ENCODE measurements at places on chromosomes 11 and 22. TPM values are rescaled to one million over a fixed set of nuclear protein-coding genes. Genes with fewer than 3 reads are reported as not detected.

OR5B17 gene
- not detected for total RNA-seq

DNA sequence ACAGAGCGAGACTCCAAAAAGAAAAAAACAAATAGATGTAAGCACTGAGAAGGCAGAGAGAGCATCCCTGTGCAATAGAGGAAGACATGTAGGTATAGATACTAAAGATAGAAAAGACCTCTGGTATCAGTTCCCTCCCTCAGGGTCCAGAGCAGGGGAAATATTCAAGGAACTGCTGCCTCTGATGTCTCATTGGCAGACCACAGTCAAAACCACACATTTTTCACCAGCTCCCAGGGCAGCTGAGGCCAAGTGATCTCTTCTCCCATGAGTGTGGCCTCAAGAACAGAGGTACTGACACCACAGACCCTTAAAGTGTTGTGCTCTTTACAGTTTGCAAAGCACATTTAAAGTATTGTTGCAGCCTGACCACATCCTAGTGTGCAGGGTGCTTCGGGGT, 288.5 kb downstream of the NTM start:
- no peak for DNase-seq

DNA sequence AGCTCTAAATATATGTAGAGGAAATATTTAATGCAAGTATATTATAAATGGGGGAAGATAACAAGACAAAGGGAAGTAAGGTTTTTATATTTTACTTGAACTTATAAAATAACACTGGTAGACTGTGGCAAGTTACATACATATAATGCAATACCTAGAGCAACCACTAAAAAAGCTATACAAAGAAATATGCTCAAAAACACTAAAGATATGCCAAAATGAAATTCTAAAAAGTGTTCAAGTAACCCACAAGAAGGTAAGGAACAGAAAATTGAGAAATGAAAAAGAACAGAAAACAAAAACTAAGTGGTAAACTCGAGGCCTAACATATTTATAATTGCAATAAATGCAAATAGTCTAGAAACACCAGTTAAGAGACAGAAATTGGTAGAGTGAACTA, 32.5 kb downstream of the BTG4 start:
- DNase-seq: no peak

DNA sequence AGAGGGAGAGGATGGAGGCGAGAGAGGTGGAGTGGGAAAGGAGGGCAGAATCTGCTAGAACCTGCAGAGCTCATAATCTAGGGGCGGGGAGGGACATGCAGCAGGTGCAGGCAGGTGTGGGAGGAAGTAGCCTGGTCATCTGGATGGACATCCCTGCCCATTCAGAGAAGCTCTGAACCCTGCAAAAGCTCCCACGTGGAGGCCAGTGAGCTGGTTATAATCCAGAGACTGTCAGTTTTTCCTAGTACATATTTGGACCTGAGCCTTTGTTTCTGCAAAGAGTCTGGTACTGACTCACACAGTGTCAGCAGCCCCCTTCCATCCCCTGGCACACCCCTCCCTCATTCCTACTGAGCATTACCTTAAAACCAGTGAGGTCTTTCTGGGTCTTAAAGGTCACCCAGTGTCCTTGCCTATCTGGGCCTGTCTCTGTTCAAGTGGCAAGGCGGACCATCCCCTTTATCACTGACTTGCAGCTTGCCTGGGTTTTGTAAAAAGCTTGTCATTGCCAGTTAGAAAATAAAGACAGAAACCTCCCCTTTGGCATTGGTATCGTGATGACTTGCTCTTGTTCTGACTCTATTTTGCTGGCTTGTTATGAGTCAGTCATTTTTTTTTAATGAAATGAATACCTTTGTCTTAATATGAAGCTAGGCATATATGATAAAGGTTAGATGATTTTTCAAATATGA, 26.1 kb downstream of the PTPRJ start:
- DNase-seq: no peak

GRCh38 chr11:2797741-2798361, 87.7 kb downstream of the CDKN1C start:
- no peak for DNase-seq

E2F8 gene
- total RNA-seq: 11.5 TPM

- no peak for DNase-seq
Observed at GRCh38 chr11:109788948-109789490, 304.2 kb upstream of the ZC3H12C start.

DNA sequence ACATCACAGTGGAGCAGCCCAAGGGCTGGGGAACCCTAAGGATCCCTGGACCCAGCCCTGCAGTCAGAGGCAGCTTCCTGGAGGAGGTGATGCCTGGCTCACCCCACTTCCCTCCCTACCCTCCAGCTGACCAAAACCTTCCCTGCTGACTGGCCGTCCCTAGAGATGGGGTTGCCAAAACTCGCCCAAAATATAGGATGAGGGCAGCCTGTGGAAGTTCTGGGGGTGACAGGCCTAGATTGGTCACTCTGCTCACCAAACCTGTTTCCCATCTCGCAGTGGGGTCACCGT, 35.0 kb upstream of the PPARA start:
- DNase-seq: no peak

GRCh38 chr11:78635814-78636506, 61.3 kb upstream of the NARS2 start:
- DNase-seq: no peak

- DNase-seq: no peak
Observed at GRCh38 chr11:104333977-104334376, 170.0 kb upstream of the PDGFD start.

DNA sequence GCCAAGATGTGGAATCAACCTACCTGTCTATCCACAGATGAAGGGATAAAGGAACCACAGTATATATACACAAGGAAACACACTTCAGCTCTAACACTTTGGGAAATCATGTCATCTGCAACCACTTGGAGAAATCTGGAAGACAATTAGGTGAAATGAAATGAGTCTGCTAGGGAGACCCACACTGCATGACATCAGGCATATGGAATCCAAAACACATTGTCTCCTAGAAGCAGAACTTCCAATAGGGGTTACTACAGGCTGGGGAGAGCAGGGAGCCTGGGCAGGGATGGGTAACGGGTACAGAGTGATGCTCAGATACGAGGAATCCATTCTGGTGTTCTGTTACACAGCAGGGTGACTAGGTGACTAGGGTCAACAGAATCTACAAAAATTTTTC, 18.3 kb downstream of the RGL4 start:
- no peak for DNase-seq

OR51E1 gene
- total RNA-seq: not detected

DNA sequence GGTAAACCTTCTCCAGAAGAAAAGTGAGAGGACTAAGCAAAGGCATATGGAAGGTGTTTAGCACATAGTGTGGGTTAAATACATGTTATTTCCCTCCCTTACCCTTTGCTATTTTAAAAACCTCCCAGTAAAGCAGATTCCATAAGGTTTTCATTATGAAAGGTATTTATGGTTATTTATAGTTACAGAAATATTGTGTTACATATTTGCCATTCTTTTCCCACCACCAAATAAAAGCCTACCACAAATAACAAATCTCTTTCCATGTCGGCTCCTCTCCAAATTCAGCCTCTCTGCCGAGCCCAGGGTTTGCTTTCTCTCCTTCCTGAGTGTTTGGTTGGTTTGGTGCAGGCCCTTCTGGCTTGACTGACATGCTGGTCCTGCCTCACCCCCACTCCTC, 64.4 kb downstream of the INSC start:
- DNase-seq: no peak

GDPD4 gene
- total RNA-seq: not detected

- DNase-seq: no peak
Observed at GRCh38 chr11:64430645-64431044, 71.7 kb downstream of the RPS6KA4 start.

DNA sequence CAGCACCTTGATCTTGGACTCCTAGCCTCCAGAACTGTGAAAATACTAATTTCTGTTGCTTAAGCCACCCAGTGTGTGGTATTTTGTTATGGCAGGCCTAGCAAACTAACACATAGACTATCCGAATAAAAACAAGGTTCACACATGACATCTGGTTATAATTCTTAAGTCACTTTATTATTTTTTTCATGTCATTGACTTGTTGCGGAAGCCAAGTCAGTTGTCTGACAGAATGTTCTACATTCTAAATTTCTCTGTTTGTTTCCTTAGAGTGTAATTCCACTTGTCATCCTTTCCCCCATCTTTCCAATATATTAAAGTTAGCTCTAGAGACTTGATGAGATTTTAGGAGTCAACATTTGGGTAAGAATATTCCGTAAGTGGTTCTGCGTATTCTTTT, 40.6 kb downstream of the RAB30 start:
- no peak for DNase-seq

RNF141 gene
- 33.0 TPM for total RNA-seq

DNA sequence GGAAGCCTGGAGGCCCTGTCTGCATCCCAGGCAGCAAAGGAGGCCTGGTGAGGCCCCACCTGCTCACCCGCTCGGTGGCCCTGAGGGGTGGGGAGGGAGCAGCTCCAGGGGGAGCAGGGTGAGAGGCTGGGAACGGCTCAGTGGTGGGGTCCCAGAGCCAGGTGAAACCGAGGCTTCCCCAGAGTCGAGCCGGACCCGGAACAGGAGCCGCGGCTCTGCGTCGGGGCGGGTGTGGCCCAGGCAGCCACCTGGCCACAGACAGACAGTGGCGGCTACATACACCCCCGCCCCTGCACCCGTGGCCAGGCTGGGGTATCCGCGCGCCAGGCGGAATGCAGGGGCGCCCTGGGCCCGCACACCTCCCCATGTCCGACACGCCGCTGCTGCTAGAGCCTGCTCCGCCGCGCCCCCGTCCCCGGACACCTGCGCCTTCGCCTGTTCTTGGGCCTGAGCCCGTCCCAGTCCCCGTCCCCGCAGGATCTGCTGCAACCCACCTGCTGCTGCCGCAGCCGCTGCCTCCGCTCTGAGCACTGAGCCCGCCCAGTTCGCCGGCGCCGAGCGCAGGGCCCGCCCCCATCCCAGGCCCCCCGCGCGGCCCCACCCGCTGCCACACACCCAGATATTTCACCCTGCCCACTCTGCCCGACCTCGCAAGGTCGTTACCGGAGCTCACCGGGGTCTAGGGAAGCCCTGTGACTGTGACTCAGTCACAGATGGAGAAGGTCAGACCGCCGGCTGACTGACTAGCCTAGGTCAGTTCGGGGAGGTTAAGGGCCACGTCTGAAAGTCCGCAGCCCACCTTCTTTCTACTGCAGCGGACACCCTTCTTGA, at the start of gene SLC7A4:
Gene SLC7A4, minus strand, starts transcription at position 525 of the 831 bp plus-strand sequence. CDS start 749 bp downstream, outside the sequence.
- DNase-seq: no peak

CNTF gene
- 4.4 TPM for total RNA-seq

DNA sequence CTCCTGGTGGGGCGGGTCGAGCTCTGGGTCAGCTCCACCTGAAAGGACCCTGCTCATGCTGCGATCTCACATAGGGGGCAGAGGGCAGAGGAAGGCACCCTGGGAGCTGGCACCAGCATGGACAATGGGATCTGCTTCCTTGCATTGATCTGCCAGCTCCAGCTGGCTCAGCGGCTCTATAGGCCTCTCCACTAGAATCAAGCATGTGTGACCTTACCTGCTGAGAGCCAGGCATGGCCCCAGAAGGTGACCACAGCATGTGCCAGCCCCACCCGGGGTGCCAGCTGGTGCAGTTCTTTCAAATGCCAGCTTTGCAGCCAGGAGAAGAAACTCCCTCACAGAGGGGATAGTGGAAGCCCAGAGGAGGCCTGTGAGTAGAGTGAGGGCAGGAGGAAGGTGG, 22.0 kb upstream of the KLHL35 start:
- DNase-seq: no peak

- DNase-seq: no peak
Observed at GRCh38 chr11:126024123-126024522, 38.5 kb downstream of the CDON start.

DNA sequence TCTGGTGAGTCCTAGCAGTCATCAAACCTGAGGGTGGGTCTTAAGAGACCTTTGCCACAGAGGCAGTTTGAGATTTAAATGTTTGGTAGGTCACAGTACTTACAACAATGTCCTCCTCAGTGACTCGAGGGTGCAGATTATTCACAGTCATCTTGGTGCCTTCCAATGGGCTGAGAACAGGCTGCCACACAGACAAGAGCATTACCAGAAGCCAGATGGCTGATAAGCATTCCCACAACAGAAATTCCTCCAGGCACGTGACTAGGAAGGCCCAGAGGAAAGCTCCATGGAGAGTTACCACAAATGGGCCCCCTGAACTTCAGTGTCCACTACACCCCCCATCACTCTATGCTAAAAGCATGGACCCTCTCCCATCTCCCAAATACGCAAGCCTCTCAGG, 19.2 kb downstream of the POLDIP3 start:
- DNase-seq: no peak

MUC5AC gene
- not detected for total RNA-seq

DNA sequence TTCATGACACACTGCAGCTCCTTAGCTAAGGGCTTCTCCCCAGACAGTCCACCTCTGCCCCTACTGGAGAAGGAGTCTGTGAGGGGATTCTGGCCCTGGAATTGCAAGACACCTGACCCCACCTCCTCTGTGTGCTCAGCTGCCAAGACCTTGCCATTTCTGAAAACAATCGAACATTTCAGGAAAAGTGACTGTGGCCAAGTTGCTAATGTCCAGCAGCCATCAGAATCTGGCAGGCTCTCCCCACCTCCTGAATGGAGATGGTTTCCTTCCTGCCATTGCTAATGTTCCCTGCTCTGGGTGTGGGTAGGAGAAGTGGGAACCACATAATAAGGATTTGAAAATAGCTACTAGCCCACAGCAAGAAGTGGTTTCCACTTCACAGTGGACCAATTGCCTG, 127.2 kb upstream of the ALX4 start:
- no peak for DNase-seq

NADSYN1 gene
- 42.9 TPM for total RNA-seq

DNA sequence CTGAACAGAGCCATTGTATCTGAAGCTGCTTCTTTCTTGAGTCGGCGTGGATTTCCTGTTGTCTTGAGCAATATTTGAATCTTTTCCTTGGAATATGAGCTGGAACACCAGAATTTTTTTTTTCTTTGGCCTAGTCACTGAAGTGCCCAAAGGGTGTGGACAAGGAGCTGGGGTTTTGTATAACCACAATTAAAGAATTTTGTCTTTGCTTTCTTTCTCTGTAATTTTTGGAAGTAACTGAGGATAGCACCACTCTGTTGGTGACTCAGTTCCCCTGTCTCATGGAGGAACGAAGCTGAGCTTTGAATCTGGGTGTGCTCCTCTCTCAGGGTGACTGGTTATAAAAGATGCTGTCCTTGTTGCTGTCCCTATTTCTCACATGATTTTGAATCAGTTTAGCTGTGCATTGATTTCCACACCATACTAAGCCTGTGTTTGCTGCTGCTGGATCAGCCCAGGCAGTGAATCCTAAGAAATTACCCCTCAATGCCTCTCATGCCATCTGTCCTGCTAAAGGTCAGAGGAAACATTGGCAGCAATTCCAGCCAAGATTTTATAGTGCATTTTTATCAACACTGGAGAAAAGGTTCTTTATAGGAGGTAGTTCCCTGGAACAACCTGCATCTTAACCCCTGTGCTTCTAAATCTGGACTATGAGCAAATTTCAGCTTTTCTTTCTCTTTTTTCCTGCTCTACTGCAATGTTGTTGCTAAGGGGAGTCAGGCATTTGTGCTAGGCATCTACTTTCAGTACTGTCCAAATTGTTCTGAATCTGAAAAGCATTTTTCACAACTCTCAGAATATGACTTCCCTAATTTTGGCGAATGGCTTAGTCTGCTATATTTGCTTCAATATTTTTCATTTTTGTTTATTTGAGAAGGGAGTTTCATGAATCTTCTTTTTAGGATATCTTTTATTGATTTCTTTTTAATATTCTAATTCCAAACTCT, 540.8 kb downstream of the SOX6 start:
- no peak for DNase-seq

ARHGEF17 gene
- 55.7 TPM for total RNA-seq

ACRV1 gene
- total RNA-seq: 0.73 TPM
